ENCODE measurements at places on chromosomes 6 and 20.

GRCh38 chr6:73803562-73804241 lies 107.7 kb downstream of the CD109 start:
- DNase-seq = no peak

DNA sequence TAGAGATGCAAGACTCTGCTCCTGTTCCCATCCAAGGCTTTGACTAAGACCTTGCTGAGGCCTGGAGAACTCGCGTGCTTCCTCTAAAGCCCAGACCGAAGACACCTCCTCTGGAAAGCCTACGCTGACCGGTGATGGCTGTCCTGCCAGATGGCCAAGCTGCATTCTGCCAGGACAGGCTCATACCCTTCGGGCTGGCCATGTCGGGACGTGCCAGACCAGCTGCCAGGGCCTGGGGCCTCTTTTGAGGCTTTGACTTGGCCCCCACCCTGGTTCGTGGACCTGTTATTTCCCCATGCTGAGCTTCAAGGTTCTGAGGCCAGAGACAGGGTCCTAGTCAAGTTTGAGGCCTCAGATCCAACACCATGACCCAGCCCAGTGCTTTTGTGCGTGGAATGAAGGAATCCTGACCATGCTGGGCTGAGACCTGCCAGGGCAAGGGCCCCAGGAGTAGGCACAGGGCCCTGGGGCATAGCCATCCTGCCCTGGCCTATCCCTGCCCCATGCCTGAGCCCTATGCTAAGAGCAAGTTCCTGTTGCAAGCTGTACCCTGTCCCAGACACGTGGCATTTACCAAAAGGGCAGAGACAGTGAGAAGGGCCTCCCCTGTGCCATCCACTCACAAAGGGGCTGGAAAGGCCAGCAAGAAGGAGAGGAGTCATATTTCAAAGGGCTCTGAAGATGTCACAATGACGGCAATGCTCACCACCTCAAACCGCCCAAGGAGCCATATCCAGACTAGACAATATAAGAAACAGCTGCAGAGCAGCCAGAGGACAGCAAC lies 42.8 kb downstream of the MRPL14 start:
- no peak for DNase-seq

- DNase-seq = no peak
These were observed 69.6 kb downstream of the EYS start for GRCh38 chr6:65637289-65638046.

- no peak for DNase-seq
These were observed 11.4 kb upstream of the TSPYL4 start for GRCh38 chr6:116265041-116265829.

DNA sequence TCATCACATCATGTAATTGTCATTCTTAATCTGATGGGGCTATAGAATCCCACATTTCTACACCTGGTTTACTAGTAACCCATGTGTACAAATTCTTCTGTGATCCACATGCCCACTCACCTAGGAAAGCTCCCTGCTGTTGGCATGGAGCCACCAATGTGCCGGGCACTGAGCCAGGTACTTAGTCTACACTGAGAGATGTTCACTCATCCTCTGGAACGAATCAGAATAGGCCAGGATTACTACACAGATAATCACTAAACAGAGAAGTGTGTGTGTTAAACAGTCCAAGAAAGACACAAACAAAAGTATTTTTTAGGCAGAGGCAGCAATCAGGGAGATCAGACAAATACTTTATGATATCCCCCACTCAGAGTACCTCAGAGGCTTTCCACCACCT lies 193.2 kb upstream of the VGLL2 start:
- no peak for DNase-seq

GRCh38 chr6:124659427-124659826 lies 302.8 kb upstream of the RNF217 start:
- no peak for DNase-seq

DNA sequence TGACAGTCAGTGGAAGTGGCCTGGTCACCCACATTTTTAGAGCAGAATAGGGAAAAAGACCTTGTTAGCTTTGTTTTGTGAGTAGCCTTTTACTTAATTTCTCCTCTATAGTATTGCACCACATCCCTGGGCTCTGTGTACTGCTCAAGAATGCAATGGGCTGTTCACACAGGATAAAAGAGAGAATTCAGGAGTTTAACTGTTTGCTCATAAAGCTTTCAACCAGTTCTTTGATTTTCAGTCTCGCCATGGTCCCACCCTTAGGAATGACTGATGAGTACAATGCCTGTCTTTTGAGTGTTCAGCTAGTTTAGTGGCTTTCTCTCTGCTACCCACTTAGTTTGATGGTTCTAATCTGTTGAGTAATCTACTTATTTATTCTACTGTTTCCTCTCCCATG lies 129.7 kb downstream of the PLG start:
- no peak for DNase-seq

Data from stimulated activated CD4-positive, alpha-beta T cell treated with anti-CD3 and anti-CD28 coated beads, Interleukin-15, amount 100 ng/mL, for 48 hours (primary cell).